SK-MEL-5 (cell line): ENCODE measurements at places on chromosomes 4 and X.
A peak's percentile ranks its signal among the peaks of the same experiment; 100 is the strongest.

- DNase-seq, result no peak
These were observed at the start of gene DCX for GRCh38 chrX:111411983-111412382. Gene DCX (minus strand): TSS chrX:111412192. CDS start chrX:111410398, 1,794 bp downstream.

DNA sequence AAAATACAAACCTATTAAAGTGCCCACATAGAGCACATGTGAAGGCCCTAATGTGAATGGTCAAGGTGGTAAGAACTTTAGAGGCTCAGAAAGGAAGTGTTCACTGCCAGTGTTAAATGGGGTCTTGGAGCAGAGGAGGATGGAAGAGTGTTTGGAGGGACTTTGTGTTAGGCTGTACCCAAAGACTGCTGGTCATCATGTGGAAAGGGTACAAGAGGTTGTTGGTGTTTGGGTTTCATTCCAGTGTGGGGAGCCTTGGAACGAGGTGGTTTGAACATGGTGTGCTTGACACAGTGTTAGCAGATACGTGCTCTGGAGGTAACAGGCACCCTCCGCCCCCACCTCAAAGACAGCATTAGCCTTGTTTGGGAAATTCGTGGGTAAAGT, 73.1 kb downstream of the RAPGEF2 start:
- DNase-seq, result peak; percentile 2

DNA sequence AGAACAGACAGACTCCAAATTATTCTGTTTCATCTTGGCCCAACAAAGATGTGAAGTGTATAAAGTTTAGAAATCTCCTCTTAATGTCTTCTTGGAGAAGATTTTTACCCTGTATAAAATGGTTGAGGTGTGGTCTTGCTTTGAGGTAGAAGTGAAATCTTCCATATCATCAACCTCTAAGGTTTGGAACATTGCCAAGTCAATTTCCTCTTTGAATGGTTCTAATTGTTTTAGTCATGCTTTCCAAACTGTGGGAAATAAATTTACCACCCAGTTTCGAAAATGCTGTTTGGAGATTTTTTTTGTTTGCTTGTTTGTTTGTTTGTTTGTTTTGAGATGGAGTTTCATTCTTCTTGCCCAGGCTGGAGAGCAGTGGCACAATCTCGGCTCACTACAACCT, 174.1 kb upstream of the ADAMTS3 start:
- DNase-seq, result no peak

GRCh38 chr4:121822796-121823504, 733 bp downstream of the CCNA2 start:
- DNase-seq, result peak; percentile 24

- DNase-seq, result no peak
These were observed 22.6 kb downstream of the WDR1 start for GRCh38 chr4:10093801-10094552.

GRCh38 chrX:40933132-40933705, 152.0 kb upstream of the USP9X start:
- peak; percentile 32 for DNase-seq

GRCh38 chr4:152896811-152897210, 39.3 kb upstream of the FHDC1 start:
- no peak for DNase-seq

DNA sequence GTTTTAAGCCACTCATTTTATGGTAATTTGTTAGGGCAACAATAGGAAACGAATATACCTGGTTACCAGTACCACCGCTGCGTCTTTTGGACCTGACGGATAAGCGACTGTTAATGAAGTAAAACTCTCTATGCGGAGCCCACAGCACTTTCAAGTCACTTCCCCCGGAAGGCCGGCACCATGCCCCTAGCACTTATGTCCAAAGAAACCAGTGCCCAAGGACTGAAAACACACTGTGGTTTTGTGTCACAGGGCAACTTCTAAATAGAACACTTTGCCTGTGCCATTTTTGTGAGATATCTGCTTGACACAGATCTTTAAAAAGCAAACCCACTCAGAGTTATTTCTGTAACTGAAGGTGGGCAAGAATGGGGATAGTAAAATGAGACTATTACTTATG, 22.7 kb downstream of the SH3KBP1 start:
- no peak for DNase-seq

DNA sequence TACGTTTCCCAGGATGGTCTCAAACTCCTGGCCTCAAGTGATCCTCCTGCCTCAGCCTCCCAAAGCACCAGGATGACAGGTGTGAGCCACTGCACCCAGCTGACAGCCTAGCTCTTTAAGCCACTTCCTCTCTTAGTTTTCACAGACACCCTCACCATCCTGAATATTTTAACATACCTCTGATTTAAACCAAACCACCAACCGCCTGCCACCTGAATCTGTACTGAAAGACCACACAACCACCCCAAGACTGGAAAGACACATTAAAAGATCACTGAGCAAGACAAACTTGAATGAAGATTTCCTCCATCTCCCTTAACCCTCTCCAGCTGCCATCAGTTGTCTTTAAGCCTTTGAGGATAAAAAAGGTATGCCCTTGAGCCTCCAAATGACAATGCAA, 110.6 kb downstream of the SH3KBP1 start:
- no peak for DNase-seq

- DNase-seq, result peak; percentile 47
These were observed 31.2 kb downstream of the CCNI start for GRCh38 chr4:77044461-77045150.

- peak; percentile 62 for DNase-seq
These were observed 164.9 kb downstream of the MAML3 start for GRCh38 chr4:139988863-139989765.

- no peak for DNase-seq
These were observed 603.2 kb downstream of the STIM2 start for GRCh38 chr4:27463816-27464215.

DNA sequence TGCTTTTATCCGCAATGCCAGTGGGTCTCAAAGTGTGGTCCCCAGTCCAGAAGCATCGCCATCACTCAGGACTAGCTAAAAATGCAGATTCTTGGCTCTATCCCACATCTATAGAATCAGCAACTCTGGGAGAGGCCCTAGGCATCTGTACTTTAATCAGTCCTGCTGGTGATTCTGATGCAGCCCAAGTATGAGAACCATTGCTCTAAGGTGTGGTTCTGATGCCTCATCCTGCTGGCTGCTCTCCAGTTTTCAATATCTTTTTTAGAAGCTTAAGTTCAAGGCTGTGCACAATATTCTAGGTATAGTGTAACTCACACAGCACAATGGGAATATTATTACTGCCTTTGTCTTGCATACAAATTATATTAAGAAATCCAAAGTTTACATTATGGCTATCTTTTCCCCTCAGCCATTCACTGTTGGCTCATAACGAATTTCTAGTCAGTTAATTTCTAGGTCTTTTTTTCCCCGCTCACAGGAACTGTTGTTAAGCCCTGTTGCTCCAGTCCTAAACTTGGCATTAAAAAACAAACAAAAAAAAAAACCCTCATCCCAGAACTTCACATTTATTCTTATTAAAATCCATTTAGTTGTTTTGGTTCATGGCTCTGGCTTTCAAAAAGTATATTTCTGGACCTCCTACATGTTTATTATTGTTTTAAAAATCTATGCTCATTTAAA, 109.1 kb downstream of the PHEX start:
- DNase-seq, result no peak

GRCh38 chr4:82833696-82834313, 35.2 kb upstream of the SCD5 start:
- DNase-seq, result no peak

DNA sequence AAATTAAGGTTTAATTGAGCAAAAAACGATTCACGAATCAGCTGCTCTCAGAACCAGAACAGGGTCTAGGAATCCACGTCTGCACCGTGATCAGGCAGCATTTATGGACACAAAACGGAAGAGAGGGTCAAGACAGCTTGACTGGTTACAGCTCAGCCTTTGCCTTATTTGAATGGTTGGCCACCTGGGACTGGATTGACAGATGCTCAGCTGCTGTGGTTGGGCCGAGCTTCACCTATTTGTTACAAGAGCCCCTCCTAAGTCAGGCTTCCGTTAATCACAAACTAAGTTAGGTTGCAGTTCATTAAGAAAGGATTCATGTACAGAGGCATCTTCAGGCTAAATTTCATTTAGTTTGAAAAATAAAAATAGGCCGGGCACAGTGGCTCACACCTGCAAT, 50.6 kb upstream of the MAN2B2 start:
- DNase-seq, result no peak

- DNase-seq, result no peak
These were observed 314 bp downstream of the P2RY8 start for GRCh38 chrX:1536712-1537030.

GRCh38 chr4:109302361-109303139, at the start of gene COL25A1:
Gene COL25A1 (minus strand): TSS chr4:109302658.
- peak; percentile 69 for DNase-seq

- DNase-seq, result no peak
These were observed 52.0 kb downstream of the RASL11B start for GRCh38 chr4:52914051-52914605.

GRCh38 chr4:99950913-99951254, 809 bp upstream of the H2AZ1 start:
- DNase-seq, result no peak
